ENCODE measurements at places on chromosomes 16 and 17.

DNA sequence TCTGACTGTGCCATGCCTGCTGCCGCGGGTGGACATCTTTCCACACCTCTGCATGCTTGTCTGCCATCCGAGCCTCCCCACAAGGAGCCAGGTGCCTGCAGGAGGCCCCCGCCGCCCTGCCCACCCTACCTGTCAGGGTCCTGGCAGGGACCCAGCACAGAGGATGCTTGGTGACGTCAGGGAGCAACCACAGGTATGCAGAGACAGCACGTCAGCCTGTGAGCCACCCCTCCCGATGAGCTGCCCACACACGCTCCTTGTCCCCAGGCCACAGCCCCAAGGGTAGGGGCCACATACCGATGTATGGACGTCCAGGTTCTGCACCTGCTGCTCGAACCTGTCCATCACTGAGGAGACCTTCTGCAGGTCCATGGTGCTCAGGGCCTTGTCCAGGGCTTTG is 10.6 kb downstream of the CHMP1A start:
- no peak for DNase-seq

DNA sequence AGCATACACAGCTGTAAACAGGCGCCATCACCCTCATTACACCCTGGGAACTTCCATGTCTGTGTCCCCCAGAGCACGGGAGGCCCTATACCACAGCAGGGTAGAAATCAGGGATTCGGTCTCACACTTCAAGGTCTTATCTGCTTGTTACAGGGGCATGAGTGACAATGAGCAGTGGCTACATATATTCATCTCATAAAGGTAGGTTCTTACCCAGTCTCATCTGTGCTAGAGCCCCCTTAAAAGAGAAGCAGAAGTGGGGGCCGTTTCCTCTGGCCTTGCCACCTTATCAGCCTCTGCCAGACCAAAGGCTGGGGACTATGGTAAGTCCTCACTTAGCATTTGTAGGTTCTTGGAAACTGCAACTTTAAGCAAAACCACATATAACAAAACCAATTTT is 46.5 kb downstream of the IRX5 start:
- DNase-seq = no peak

DNA sequence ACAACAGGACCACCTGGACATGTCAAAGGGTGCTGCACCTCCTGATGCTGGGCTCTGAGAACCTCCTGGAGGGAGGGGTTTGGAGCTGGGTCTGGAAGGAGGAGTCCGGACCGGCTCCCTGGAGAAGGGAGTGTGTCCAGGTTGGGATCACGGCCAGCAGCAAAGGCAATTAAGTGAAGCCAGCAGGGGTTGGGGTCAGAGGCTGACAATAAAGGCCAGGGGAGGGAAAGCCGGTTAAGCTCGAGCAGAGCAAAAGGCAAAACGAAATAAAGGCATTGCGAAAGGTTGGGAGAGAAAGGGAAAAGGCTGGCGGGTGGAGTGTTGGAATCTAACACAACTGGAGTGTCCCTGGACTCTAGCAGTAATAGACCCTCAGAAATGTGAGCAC is 992 bp upstream of the CACNG4 start:
- DNase-seq = no peak

- DNase-seq = no peak
These were observed 14.4 kb downstream of the SYCE1L start for GRCh38 chr16:77213542-77214106.

GRCh38 chr16:22664132-22664531 is 149.8 kb upstream of the HS3ST2 start:
- no peak for DNase-seq

- no peak for DNase-seq
These were observed 57.3 kb upstream of the BCO1 start for GRCh38 chr16:81181013-81181720.

- DNase-seq = no peak
These were observed 242.8 kb upstream of the PSMD7 start for GRCh38 chr16:74053826-74054225.

- DNase-seq = no peak
These were observed 2.7 kb downstream of the NOD2 start for GRCh38 chr16:50696126-50696525.

DNA sequence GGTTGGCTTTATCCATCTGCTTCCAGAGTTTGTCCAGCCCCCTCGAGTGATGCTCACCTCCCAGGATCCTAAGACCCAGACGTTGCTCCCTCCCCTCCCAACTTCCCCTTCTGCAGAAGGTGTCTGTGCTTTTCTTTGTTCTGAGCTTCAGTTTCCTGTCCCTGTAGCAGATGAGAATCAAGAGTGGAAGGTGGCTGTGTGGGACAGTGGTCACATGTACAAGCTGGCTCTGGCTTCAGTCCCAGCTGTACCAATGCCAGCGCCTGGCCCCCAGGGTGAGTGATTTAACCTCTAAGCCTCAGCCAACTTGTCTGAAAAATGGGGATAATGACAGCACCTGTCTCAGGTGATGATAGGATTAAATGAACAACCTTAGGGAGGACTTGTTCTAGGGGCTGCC is 7.7 kb downstream of the PRR15L start:
- no peak for DNase-seq

- no peak for DNase-seq
These were observed 24.1 kb upstream of the CIITA start for GRCh38 chr16:10852948-10853347.

GRCh38 chr17:78106211-78106610 is 22.3 kb downstream of the TMC6 start:
- no peak for DNase-seq

DNA sequence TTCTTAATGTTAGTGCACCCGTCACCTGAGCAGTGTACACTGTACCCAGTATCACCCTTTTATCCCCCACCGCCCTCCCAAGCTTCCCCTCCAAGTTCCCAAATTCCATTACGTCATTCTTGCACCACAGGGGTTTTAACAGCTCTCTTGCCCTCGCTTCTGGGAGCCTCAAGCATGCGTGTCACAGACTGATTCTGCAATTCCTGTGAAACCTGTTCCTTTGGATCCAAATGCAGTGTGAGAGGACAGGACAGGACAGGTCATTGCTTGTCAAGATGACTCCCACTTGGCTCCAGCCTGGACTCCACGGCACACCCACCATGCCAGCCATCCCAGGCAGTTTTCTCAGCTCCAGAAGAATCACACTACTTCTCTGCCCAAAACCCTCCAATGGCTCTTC is 44.1 kb downstream of the CYB5D2 start:
- DNase-seq = no peak

GRCh38 chr16:12272264-12272663 is 295.7 kb downstream of the SNX29 start:
- no peak for DNase-seq

DNA sequence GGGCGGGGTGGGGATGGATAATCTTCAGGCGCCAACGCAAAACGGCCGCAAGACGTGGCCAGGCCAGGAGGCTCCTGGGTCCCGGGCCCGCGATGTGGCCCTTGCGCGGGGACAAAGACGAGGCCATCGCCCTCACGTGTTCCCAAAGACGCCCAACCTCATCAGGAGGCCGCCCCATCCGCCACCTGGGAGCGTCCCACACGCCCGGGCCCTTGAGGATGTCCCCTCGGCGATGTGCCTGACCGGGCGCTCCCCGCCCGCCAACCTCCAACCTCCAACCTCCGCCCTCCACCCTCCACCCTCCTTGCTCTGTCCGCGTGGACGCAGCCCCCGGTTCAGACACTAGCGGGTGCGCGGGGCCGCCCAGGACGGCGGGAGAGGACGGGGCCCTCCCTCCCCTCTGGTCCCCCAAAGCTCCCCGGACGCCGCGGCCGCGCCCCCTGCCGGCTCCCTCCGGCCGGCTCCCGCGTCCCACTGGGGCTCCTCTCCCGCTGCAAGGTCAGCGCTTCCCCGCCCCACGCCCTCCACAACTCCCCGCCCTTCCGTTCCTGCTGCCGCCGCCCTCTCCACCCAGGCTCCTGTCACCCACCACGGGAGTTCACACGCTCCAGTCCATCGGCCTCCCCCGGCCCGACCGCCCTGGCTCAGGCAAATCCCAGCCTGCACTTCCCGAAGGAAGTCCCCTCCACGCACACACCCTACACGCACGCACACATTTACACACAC is 250.8 kb upstream of the RPL38 start:
- DNase-seq = no peak

- no peak for DNase-seq
These were observed 6.8 kb upstream of the CNOT1 start for GRCh38 chr16:58636466-58636865.

Measured in stimulated activated CD4-positive, alpha-beta T cell treated with anti-CD3 and anti-CD28 coated beads, TNF-alpha, amount 100 ng/mL, for 4 hours (primary cell).